ENCODE measurements at places on chromosomes 4 and X. TPM values are rescaled to one million over a fixed set of nuclear protein-coding genes. Genes with fewer than 3 reads are reported as not detected.

GRCh38 chrX:39813631-39814277 lies 284.0 kb downstream of the BCOR start:
- H3K36me3 ChIP-seq, result no peaks in the 10 kb centered on the region
- H3K4me1 ChIP-seq, result peaks cover 30% of the 10 kb centered on the region
- DNase-seq, result no peak
- H3K27me3 ChIP-seq, result peaks cover 3% of the 10 kb centered on the region
- no peak overlapping the region for H3K27ac ChIP-seq

DNA sequence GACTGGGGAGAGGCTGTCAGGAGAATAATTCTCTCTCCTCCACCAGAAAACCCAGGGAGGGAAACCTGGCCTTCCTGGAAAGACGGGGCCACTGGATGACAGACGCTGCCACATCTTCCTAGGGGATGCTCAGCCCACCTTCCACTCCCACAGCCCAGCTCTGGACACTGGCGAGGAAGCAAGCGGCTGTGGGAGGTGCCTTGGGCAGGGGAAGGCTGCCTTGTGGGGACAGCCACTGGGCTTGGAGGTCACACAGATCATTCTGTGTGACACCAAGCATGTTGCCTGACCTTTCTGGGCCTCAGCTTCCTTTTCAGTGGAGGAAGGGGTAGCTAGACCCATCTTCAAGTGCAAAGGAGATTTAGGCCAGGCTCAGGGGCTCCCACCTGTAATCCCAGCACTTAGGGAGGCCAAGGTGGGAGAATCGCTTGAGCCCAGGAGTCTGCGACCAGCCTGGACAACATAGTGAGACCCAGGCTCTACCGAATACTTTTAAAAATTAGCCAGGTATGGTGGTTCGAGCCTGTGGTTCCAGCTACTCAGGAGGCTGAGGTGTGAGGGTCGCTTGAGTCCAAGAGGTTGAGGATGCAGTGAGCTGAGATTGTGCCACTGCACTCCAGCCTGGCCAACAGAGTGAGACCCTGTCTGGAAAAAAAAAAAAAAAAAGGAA lies 9.8 kb upstream of the MSX1 start:
- DNase-seq, result no peak
- no peak overlapping the region for H3K4me3 ChIP-seq
- H3K4me1 ChIP-seq, result peaks cover 10% of the 10 kb centered on the region
- H3K27ac ChIP-seq, result no peak overlapping the region
- H3K27me3 ChIP-seq, result peaks cover 29% of the 10 kb centered on the region

GRCh38 chrX:21990832-21991231 lies 41.3 kb upstream of the PHEX start:
- H3K36me3 ChIP-seq, result peaks cover 45% of the 10 kb centered on the region
- no peaks in the 10 kb centered on the region for H3K27me3 ChIP-seq
- DNase-seq, result no peak
- H3K4me3 ChIP-seq, result no peak overlapping the region
- H3K27ac ChIP-seq, result no peak overlapping the region

DNA sequence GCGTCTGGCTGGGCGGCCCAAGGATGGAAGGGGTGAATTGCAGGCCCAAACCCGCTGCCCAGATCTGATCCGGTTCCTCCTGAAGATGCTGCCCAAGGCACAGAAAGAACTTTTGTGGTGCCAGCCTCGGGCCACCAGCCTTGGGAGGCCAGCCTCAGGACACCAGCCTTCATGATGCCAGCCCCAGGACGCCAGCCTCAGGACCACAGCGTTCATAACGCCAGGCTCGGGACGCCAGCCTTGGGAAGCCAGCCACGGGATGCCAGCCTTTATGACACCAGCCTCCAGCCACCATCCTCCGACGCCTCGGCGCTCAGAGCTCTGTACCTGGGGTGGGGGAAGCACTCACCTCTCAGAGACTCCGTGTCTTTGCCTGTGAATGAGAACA lies 107.8 kb downstream of the ADRA2C start:
- H3K27me3 ChIP-seq, result peaks cover 47% of the 10 kb centered on the region
- H3K4me3 ChIP-seq, result no peak overlapping the region
- no peak overlapping the region for H3K27ac ChIP-seq

DNA sequence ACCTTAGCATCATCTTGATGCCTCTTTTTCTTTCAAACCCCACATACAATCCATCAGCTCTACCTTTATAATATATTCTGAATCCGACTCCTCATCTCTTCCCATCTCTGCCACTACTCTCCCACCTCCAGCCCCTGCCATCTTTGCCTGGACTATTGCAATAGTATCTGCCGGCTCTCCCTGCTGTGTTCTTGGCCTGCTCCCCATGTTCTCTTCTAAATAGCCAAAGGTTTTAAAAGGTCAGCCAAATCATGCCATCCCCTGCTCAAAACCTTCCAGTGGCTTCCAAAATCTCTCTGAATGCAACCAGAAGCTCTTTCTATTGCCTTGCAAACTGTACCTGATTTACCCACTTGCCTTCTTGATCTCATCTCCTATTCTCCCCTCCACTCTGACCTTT lies 266.0 kb downstream of the PTTG2 start:
- no peaks in the 10 kb centered on the region for H3K4me1 ChIP-seq
- peaks cover 7% of the 10 kb centered on the region for H3K27me3 ChIP-seq
- no peak for DNase-seq
- H3K4me3 ChIP-seq, result no peak overlapping the region

- peak overlapping the region; percentile 87 for H3K4me3 ChIP-seq
- peaks cover 9% of the 10 kb centered on the region for H3K27me3 ChIP-seq
- no peaks in the 10 kb centered on the region for H3K36me3 ChIP-seq
- DNase-seq, result peak; percentile 45
- H3K4me1 ChIP-seq, result peaks cover 13% of the 10 kb centered on the region
These were observed 806 bp upstream of the CD99L2 start for GRCh38 chrX:150899191-150899757.

DNA sequence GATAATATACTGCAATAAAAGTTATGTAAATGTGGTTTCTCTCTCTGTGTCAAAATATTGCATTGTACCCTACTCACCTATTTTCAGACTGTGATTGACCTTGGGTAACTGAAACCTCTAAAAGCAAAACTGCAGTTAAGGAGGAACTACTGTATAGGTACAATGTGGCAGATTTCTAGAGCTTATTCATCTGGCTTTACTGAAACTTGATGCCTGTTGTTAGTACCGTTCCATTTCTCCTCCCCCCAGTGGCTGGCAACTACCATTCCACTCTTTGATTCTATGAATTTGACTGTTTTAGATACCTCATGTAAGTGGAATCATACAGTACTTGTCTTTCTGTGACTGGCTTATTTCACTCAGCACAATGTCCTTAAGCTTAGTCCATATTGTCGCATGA lies 61.9 kb downstream of the HOPX start:
- H3K27ac ChIP-seq, result no peak overlapping the region
- H3K4me1 ChIP-seq, result peaks cover 4% of the 10 kb centered on the region
- peaks cover 16% of the 10 kb centered on the region for H3K27me3 ChIP-seq
- H3K36me3 ChIP-seq, result peaks cover 6% of the 10 kb centered on the region
- H3K4me3 ChIP-seq, result no peak overlapping the region

GRCh38 chrX:100658941-100659381 lies 15.0 kb downstream of the SRPX2 start:
- DNase-seq, result no peak
- no peaks in the 10 kb centered on the region for H3K4me1 ChIP-seq
- H3K4me3 ChIP-seq, result no peak overlapping the region
- no peak overlapping the region for H3K27ac ChIP-seq
- no peaks in the 10 kb centered on the region for H3K36me3 ChIP-seq
- no peaks in the 10 kb centered on the region for H3K27me3 ChIP-seq

GRCh38 chr4:139857021-139857420 lies 191.4 kb downstream of the MGST2 start:
- no peaks in the 10 kb centered on the region for H3K36me3 ChIP-seq
- peaks cover 45% of the 10 kb centered on the region for H3K4me1 ChIP-seq
- H3K4me3 ChIP-seq, result no peak overlapping the region
- peak overlapping the region; percentile 36 for H3K27ac ChIP-seq

DNA sequence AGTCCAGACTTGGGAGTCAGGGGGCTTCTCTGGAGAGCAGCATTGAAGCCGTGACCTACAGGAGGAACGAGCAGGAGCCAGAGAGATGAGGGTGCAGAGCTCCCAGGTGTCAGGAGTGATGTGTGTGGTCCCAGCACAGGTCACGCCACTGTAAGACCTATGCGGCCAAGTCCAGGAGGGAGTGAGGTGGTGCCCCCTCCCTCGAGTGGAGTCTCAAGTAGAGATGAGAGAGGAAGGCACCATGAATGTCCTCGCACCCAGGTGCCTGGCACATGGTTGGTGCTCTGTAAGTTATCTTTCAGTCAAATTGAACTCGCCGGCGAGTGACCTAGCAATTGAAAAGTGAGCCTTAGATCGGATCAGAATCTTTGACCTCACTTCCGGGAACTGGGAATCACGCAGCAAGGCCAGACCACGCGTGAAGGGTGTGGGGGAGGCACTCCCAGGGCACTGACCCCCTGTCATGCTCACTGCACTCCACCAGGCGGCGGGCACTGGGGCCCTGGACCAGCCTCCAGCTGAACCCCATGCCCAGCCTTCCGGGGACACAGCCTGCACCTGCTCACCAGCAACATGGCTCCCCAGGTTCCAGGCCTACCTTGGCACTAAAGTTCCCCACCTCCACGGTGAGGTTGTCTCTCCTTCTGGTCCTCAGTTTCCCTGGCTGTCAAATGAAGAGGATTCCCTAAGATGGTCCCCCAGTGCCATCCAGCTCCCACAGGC lies 127.4 kb downstream of the HMX1 start:
- no peak overlapping the region for H3K27ac ChIP-seq
- no peaks in the 10 kb centered on the region for H3K27me3 ChIP-seq
- no peaks in the 10 kb centered on the region for H3K36me3 ChIP-seq

DNA sequence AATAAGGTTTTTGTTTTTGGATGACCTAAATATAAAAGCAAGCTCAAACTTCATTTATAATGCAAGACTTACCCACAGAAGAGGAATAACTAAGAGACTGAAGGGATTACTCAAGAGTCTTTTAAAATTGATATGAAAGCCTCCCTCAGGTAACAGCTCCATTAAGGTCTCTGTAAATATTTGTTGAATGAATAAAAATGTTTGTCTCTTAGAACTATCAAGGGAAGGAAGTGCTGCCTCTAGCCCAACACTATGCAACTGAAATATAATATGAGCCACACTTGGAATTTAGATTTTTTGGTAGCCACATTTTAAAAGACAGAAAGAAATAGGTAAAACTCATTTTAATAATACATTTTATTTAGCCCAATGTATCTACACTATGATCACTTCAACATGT lies 127.8 kb downstream of the SH3RF1 start:
- H3K27me3 ChIP-seq, result peaks cover 3% of the 10 kb centered on the region
- no peak overlapping the region for H3K4me3 ChIP-seq
- H3K36me3 ChIP-seq, result no peaks in the 10 kb centered on the region
- no peak overlapping the region for H3K27ac ChIP-seq

DNA sequence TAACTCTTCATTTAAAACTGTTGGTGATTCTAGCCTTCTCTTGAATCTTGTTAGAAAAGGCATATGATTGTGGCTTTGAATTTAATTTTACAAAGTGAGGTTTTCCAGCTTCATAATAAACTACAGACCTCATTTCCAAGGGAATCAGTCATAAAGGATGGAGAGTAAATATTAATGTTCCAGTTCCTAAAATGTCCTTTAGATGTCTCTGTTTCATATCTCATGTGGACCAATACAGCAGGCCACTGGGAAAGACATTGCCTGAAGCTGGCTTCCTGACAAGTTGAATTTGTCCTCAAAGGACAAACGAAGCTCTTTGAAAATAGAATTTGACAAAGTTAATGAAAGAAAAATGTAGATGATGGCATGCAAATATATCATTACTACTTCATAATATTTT lies 125.4 kb downstream of the ZNF330 start:
- H3K4me1 ChIP-seq, result no peaks in the 10 kb centered on the region
- no peak for DNase-seq

- H3K4me1 ChIP-seq, result peaks cover 30% of the 10 kb centered on the region
- no peak overlapping the region for H3K4me3 ChIP-seq
- DNase-seq, result no peak
- H3K27ac ChIP-seq, result no peak overlapping the region
These were observed 9.2 kb downstream of the DTHD1 start for GRCh38 chr4:36290641-36291040.

- H3K4me1 ChIP-seq, result peaks cover 2% of the 10 kb centered on the region
- peaks cover 5% of the 10 kb centered on the region for H3K27me3 ChIP-seq
- DNase-seq, result no peak
- no peaks in the 10 kb centered on the region for H3K36me3 ChIP-seq
- peak overlapping the region; percentile 18 for H3K27ac ChIP-seq
These were observed 8.0 kb upstream of the FNIP2 start for GRCh38 chr4:158760866-158761265.

- H3K27me3 ChIP-seq, result peaks cover 9% of the 10 kb centered on the region
- no peaks in the 10 kb centered on the region for H3K36me3 ChIP-seq
- peaks cover 2% of the 10 kb centered on the region for H3K4me1 ChIP-seq
- no peak overlapping the region for H3K27ac ChIP-seq
These were observed 10.1 kb upstream of the FNIP2 start for GRCh38 chr4:158758703-158759102.

DNA sequence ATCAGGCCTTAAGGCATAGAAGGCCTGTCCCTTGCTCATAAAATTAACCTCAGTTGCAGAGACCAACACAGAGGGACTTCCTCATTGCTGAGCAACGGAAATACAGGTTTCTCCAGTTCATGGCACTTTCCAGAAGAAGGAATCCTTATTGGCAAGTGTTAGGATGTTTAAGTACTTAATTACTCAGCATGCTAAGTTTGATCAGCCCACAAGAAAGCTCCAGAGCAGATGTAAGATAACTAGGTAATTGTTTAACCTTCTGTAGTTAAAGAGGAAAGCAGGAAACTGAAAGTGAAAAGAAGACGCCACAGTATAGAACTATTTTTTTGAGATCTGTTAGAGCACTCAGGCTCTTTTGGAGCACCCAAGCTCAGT lies 33.5 kb downstream of the SMS start:
- H3K4me1 ChIP-seq, result peaks cover 36% of the 10 kb centered on the region
- peaks cover 49% of the 10 kb centered on the region for H3K36me3 ChIP-seq
- H3K4me3 ChIP-seq, result peak overlapping the region; percentile 69

DNA sequence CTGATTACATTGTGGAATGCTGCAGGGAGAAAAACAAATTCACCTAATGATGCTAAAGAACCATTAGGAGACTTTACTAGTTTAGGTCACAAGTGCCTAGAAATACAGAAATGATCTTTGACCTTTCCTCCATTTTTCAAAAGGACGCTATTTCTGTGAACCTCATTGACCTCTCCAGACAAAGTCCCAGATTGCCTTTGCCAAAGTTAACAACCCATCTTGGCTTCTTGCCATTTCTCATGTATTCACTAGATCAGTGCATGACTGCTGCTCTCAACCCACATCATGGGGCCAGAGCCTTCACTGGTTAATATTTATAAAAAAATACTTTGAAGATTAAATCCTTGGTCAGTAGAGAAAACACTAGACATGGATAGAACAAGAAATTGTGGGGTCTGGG lies 19.9 kb upstream of the AR start:
- H3K36me3 ChIP-seq, result no peaks in the 10 kb centered on the region
- H3K4me1 ChIP-seq, result no peaks in the 10 kb centered on the region
- no peak overlapping the region for H3K27ac ChIP-seq
- no peaks in the 10 kb centered on the region for H3K27me3 ChIP-seq
- no peak for DNase-seq
- H3K4me3 ChIP-seq, result no peak overlapping the region

ARX gene
- not detected for total RNA-seq

NDST3 gene
- total RNA-seq, result not detected

ALB gene
- total RNA-seq, result not detected

GPR34 gene
- total RNA-seq, result not detected

RHOH gene
- total RNA-seq, result 125 TPM

FRAS1 gene
- not detected for total RNA-seq

PRR27 gene
- total RNA-seq, result not detected

Measured in activated CD4-positive, alpha-beta memory T cell treated with anti-CD3 and anti-CD28 coated beads, Interleukin-2, amount 10 ng/mL, durations not matched to agents 7 days and 5 days (primary cell).